T1000 (cell line): ENCODE measurements at places on chromosomes 12 and 14.

DNA sequence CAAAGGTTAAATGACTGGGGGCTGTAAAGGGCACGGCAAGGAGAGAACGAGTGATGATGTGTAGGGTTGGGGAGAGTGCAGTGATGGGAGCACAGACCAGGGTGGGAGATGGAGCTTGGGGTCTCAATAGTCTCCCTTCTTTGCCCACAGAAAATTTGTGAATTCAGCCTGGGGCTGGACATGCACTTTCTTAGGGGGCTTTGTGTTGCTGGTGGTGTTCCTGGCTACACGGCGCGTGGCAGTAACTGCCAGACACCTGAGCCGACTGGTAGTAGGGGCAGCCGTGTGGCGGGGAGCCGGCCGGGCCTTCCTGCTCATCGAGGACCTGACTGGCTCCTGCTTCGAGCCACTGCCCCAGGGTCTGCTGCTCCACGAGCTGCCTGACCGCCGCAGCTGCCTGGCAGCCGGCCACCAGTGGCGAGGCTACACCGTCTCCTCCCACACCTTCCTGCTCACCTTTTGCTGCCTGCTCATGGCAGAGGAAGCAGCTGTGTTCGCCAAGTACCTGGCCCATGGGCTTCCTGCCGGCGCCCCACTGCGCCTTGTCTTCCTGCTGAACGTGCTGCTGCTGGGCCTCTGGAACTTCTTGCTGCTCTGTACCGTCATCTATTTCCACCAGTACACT, 1.7 kb downstream of the FITM1 start:
- no peak for DNase-seq

GRCh38 chr12:95548056-95548538, 3.2 kb downstream of the USP44 start:
- peak; percentile 4 for DNase-seq

DNA sequence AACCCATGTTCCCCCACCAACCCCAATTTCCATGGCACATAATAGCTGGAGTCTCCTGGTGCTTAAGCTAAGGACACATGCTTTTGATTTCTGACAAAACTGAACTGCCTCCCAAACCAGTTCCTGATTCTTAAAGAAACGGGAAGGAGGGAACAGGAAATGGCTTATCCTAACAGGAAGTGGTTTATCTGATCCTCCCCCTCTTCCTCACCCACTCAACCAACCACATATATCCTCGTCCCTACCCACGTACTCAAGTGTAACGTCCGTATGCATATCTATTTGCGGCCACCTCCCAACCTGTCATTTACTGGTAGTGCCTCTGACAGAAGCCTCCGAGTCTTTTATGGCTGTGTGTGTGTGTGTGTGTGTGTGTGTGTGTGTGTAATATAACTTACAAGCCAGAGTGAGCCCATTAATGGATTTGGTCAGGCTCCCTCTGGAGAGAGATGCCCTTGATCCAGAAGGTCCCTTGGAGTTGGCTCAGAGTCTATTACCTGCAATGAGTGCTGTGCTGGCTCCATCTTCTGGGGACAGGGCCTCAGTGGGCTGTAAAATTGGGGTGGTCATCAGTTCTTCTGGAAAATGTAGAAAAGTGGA, 7.7 kb downstream of the DAZAP2 start:
- no peak for DNase-seq

- DNase-seq = no peak
These were observed 5.1 kb upstream of the TMED10 start for GRCh38 chr14:75181293-75182062.

DNA sequence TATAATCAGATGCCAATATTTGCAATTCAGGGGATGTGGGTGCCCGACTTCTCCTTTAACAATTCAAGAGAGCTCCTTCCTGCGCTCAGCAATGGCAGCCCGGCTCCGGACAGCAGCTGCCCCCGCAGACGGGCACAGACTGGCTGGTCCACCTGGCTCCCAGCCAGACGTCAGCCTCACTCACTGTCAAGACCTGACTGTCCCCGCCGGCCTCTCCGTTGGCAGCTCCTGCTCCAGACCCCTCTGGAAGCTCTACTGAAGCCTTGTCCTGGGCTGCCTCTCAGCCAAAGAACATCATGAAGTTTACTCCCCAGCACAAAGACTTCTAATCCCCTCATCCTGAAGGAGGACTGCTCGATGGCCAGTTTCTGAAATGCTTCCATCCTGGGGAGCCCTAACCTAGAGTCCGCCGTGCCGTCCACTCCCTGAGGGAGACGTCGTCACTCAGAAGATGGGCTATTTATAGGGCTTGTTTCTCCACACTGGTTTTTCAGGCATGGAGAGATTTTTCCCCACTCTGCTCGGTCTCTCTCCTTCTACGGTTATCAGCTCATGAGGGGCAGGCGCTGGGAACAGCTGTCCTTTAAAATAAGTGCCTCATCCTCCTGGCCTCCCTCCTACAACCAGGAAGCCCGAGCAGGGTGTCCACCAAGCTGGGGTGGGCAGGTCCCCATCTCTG, 126.2 kb downstream of the RFLNA start:
- no peak for DNase-seq

DNA sequence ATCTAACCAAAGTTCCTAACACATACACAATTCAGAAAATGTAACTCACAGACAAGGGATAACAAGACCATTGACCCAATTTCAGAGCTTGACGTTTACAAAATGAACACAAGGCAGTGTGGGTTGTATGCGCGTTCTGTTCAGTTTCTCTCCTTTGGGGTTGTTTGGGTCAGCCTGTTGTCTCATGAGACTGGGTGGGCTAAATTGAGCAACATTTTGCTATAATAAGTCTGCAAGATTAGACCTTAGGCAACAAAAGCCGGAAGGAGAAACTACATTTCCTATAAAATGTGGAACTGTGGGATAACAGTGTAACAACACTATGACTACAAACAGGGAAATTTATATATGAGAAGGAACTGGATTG, 18.8 kb upstream of the LTA4H start:
- no peak for DNase-seq

DNA sequence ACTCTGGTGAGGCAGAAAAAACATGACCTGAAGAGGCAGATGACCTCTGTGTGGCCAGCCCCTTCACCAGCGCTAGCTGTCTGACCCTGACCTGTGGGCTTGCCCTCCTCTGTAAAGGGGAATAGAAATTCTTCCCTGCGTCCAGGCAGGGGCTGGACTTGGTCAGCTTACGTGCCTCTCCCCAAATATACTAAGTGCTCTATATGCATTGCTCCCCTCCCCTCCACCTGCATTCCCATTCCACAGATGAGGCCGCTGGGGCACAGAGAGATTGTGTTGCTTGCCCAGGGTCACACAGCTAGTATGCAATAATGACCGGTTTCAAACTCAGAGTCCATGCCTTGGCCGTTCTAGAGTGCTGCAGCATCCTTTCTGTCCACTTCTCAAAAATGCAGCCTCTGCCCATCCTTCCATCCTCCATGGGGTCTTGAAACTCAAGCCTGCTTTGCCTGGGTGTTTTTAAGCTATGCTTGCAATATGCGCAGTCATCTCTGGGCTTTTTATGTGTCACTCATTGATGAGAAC, 303.9 kb downstream of the CACNA1C start:
- no peak for DNase-seq

- no peak for DNase-seq
These were observed 271.4 kb downstream of the NAV3 start for GRCh38 chr12:78101946-78102635.

GRCh38 chr14:35504260-35504659, 29.7 kb upstream of the INSM2 start:
- DNase-seq = no peak

GRCh38 chr12:6724409-6724797, 557 bp downstream of the COPS7A start:
- DNase-seq = no peak

GRCh38 chr12:15534874-15535273, 212.6 kb downstream of the PTPRO start:
- no peak for DNase-seq

DNA sequence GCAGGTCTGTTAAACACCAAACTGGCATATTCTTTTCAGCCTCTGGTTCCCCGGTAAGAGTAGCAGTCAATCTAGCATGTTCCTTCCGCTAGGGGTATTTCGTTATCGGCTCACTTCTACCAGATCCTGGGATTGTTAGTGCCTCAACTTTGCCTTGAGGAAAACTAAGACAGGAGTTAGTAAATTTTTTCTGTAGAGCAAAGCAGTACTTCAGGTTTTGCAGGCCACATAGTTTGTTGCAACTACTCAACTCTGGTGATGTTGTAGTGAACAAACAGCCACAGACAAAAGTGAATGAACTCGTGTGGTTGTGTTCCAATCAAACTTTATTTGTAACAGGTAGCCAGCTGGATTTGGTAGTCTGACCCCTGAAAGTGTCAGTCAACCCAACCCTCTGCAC, 6.3 kb upstream of the CDH24 start:
- no peak for DNase-seq

DNA sequence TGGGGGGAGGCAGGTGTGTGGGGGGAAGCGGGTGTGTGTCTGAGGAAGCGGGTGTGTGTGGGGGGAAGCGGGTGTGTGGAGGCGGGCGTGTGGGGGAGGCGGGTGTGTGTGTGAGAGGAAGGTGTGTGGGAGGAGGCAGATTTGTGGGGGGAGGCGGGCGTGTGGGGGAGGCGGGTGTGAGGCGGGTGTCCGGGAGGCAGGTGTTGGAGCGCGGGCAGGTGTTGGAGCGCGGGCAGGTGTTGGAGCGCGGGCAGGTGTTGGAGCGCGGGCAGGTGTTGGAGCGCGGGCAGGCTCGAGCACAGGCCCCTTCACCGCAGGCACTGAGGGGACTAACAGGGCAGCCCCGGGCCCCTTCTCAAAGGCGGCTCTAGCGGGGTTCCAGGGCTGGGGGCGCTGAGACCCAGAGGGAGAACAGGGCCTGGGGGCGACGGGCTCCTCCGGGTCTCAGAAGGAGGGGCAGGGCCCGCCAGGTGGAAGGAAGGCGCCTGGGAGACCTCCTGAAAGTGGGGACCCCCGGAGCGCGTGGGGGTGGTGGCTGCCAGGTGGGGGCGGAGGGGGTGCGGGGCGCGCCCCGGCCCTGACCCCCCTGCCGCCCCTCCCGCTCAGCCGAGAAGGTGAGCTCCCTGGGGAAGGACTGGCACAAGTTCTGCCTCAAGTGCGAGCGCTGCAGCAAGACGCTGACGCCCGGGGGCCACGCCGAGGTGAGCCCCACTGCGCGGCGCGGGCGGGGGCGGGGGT, 3.2 kb downstream of the CRIP2 start:
- DNase-seq = no peak

- DNase-seq = no peak
These were observed 216.2 kb downstream of the ZFP36L1 start for GRCh38 chr14:68576496-68577244.

GRCh38 chr14:96047101-96047500, 7.9 kb downstream of the C14orf132 start:
- no peak for DNase-seq

DNA sequence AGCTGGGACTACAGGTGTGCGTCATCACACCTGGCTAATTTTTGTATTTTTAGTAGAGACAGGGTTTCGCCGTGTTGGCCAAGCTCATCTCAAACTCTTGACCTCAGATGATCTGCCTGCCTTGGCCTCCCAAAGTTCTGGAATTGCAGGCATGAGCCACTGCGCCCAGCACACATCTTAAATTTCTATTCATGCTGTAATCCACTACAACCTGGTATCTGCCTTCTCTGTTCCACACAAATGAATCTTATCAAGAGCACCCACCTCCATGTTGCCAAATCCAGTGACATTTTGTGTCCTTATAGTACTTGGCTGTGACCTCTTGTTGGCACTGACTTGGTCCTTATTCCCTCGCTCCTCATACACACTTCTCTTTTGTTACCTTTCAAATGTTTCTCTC, 5.8 kb upstream of the BICD1 start:
- DNase-seq = no peak

GRCh38 chr14:91405724-91406435, 11.7 kb downstream of the CCDC88C start:
- no peak for DNase-seq

- DNase-seq = peak; percentile 88
These were observed 19.8 kb downstream of the GALNT6 start for GRCh38 chr12:51371295-51371953.

DNA sequence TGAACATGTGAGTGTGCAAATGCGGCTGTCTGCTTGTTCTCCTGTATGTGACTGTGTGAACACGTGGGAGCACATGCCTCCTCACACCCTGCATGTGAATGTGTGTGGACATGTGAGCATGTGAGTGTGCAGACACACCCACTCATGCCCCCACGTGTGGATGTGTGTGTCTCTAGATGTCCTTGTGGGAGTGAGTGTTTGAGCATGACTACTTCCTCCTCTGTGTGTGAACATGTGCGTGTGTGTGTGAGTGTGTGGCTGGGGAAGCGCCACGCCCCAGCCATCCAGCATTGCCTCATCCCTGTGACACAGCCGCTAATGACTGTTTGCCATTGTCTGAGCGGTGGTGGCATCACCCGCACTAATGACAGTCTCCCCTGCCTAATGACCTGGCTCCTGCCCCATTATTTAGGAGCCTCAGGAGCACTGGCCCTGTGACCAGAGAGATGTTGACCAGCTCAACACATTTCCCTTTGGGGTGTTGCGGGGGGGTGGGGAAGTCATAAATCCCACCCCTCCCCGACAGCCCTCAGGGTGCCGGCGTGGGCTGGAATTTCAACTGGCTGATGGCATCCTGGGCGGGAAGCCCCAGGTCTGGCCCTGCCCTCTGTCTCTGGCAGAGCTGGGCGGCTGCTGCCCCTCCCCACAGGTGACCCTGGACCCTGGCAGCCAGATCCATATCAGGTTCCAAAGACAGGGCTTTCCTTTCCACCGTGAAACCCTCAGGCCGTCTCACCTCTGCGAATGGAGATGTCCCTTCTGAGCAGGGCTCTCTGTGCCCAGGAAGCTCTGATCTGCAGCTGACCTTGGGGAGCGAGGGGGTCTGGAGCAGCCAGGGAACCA, 11.5 kb upstream of the KRT80 start:
- no peak for DNase-seq

DNA sequence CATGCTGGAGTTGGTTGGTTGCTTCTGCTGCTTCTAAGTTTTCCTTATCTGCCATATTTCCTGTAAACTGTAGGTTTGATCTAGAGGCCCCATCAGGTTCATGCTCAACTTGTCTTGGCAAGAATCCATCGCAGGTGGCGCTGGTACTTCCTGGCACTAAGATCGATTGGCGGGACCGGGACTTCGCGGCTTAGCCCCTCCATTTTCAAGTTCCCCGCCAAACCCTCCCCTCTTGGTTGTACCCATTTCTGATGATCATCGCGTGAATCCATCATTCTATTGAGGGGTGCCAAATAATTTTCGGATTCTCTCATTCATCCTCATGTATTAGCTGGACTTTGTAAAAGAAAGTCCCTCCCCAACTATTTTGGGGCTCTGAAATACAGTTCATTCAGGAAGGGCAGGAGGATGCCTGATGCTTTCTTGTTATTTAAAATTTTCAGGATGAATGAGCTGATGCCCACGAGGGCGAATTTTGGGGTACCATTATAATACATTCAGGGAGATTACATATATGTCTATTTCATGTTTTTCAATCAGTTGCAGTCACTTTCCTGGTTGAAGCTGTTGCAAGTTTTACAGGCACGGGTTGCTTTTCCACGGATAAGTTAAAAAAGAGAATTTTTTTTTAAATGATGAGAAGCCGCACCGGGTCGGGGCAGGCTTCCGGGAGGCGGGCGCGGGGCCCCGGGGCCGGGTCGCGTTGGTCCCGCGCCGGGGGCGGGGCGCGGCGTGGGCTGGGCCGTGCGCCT, 395 bp upstream of the BRI3BP start:
- no peak for DNase-seq

GRCh38 chr12:128872303-128872702, 19.0 kb downstream of the GLT1D1 start:
- DNase-seq = no peak
